ENCODE measurements at places on chromosomes 11 and 22.

GRCh38 chr11:73252577-73253191 is 19.5 kb upstream of the P2RY6 start:
- no peak for DNase-seq

GRCh38 chr11:78853521-78853920 is 278.9 kb upstream of the NARS2 start:
- no peak for DNase-seq

GRCh38 chr11:28090052-28090749 is 17.8 kb downstream of the KIF18A start:
- no peak for DNase-seq

DNA sequence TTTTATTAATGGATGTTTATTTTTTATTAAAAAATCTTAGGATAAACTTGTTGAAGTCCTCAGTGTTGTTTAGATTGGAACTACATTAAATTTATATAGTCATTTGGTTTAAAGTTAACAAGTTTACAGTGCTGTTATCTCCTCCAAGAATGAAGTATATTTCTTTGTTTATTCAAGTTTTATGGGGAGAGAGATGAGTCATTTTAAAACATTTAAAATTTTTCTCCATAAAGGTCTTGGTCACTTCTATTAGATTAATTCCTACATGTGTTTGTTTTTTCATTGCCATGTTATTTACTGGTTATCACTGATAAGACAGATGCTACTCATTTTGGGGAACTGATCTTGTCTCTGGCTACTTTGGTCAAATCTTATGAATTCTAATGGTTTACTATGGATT is 429.6 kb downstream of the METTL15 start:
- no peak for DNase-seq

DNA sequence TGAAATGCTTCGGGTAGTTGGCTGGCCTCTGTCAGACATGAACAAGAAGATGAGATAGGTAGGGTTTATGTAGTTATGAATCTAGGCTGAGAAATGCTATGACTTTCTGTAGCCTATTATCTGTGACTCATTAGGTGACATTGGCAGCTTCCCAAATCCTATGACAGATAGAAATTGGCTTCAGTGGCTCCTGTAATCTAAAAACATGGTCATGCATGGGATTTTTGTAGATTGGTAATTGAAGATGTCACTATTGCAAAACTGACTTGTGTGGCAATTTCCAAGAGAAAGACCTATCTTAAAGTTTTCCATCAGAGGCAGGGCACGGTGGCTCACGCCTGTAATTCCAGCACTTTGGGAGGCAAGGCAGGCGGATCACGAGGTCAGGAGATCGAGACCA is 29.4 kb upstream of the GRIK4 start:
- no peak for DNase-seq

DNA sequence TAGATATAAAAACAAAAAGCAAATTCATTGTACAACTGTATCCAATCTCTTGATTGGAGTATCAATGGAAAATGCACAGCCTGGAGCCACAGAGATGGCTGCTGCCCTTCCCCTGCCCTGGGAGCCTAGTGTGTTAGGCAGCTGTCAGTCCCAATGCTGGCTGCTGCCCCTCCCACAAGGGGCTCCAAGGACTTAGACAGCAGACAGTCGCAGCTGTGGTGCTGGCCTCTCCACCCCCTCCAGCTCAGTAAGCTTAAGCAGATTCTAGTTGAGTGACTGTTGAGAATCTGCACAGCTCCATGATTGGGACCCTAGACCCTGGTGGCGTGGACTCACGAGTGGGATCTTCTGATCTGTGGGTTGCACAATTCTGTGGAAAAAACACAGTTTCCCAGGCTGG is 1511.2 kb downstream of the FAM181B start:
- no peak for DNase-seq

GRCh38 chr11:102446606-102447005 is 6.0 kb downstream of the TMEM123 start:
- DNase-seq: no peak
